ENCODE measurements at places on chromosomes 11 and 22. TPM values are rescaled to one million over a fixed set of nuclear protein-coding genes. Genes with fewer than 3 reads are reported as not detected.

DNA sequence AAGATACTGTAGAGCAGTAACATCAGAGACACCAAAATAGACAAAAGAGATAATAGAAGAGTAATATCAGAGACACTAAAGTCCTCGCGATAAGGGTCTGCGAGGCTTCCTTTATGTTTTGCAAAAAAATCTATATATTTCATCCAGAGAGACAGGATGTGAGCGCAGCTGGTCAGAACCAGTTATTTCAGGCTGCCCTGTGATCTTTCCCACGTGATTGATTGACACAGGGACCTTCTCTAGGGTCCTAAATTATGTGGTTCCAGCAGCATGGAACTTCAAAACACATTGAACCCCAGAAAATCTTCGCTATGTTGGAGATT, 118.0 kb downstream of the KCNQ1 start:
- no peak for DNase-seq

DNA sequence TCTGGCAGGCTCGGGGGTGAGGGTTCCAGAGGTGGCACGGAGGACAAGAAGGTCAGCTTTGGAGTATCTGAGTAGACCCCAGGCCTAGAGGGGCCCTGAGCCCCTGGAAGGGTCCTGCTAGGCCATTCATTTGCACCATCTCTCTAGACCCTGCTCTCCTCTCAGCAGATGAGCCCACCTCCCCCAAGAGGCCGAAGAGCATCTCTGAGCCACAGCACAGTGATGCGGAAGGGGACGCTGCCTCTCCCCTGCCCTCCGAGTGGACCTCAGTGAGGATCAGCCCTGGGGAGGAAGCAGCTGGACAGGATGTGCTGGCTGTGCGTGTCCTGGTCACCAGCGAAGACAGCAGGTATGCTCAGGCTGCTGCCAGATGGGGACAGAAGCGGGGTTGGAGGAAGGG, 101.6 kb upstream of the PARVA start:
- no peak for DNase-seq

DNA sequence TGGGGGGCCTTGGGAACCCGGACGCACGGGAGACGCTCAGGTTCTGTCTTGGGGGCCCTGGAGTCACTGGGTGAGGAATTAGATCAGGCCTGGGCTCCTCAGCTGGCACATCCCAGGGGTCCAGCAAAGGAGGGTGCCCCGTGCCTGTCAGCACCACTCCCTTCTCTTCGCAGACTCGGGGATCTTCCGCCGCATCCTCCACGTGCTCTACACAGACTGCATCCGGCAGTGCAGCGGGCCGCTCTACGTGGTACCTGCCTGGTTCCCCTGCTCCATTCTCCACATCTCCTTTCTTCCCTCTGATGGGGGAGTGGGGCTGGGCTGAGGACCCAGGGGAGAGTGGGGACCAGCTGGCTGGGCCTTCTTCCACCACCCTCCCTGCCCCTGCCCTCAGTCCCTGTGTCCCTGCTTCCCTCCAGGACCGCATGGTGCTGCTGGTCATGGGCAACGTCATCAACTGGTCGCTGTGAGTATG, 6.7 kb upstream of the TAGLN start:
- DNase-seq, result no peak

- DNase-seq, result no peak
These were observed 300.2 kb downstream of the LARGE1 start for GRCh38 chr22:33620085-33620484.

DNA sequence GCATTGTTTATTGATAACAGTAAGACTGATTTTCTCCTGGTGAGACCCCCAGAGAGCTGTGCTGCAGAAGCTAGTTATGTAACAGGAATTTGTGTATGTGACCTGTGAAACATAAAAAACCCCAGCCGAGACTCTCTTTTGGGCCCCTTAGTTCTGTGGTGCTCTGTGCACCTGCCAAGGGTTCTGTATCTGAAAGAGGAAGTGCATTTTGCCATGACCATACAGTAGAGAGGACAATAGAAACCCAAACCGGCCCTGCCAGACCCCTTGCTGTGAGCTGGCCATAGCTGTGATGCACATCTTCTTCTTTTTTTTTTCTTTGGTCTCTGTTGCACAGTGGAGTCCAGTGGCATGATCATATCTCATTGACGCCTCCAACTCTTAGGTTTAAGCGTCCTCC, 31.4 kb upstream of the APOL5 start:
- DNase-seq, result no peak

DNA sequence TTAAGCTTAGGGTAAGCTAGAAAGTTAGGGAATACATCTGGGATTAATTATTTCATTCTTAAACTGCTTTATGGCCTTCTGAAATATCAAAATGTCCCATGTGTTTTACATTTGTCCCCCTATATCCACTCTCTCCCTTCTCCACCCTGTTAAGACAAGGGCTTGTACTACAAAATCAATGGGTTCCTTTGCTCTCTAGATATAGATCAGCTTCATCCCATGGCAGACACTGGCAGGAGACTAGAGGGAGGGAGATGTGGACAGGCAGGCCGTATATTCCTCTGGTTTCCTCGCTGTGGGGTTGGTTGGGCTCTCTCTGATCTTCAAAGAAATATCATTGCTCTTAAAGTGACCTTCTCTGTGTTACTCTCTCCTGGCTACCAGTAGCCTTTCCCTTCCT, 1281.0 kb downstream of the LRRC4C start:
- DNase-seq, result no peak

GRCh38 chr11:117478926-117479325, 151.3 kb downstream of the CEP164 start:
- DNase-seq, result no peak

DNA sequence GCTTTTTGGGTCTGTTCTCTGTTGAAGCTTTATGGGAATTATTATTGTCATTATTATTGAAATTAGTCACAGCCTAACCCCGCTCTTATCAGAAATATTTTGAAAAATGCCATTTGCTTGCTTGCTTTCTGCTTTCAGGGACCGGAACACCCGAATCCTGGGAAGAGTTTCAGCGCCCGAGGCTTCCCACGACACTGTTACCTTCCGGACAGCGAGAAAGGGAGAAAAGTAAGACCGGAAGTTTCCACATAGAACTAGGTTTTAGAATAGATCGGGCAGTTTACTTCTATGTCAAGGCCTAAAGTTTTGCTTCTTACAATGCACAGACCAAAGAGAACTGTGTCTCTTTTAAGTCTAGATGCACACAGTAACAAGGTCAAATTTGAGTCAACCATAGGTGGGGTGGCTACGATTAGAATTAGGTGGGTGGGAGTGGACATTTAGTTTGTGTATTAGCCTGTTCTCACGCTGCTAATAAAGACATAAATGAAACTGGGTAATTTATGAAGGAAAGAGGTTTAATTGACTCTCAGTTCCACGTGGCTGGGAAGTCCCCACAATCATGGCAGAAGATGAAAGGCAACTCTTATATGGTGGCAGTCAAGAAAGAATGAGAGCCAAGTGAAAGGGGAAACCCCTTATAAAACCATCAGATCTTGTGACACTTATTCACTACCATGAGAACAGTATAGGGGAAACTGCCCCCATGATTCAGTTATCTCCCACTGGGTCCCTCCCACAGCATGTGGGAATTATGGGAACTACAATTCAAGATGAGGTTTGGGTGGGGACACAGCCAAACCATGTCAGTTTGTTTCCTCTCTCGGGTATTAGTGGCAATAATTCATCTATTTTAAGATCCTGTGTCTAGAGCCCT, 12.9 kb downstream of the MPEG1 start:
- DNase-seq, result no peak

- DNase-seq, result no peak
These were observed 124.8 kb downstream of the ATG16L2 start for GRCh38 chr11:72939031-72939430.

DNA sequence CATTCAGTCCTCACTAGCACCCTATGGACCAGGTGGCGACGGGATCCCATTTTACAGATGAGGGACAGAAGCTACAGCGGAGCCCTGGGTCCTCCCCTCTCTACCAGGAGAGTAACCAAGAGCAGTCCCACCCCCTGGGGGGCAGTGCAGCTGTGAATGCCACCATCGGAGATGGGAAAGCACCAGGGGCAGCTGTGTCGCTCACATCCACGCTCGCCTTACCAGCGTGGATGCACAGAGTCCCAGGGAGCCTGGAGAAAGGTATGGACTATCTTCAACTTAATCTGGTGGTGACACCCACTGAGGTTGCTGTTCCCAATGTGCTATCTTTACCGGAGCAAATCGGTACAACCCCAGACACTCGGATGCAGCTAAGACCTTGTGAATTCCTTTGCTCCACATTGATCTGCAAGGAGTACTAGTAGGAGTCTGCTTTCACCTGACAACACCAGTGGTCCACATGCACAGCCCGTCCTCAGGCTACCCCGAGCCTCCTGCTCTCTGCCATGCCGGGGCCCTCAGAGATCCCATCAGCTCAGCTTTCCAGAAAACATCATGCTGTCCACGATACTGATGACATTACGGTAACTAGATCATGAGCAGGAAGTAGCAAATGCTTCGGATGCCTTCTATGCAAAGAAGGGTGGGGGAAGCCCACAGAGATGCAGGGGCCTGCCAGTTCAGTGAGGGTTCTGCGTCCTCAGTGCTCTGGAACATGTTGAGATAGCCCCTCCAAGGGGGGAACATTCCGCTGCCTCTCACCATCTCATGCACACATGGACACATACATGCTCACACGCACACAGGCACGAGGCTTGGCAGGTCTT, 126.0 kb downstream of the CTTN start:
- no peak for DNase-seq

- no peak for DNase-seq
These were observed 144.9 kb downstream of the ARHGAP42 start for GRCh38 chr11:100831929-100832494.

DNA sequence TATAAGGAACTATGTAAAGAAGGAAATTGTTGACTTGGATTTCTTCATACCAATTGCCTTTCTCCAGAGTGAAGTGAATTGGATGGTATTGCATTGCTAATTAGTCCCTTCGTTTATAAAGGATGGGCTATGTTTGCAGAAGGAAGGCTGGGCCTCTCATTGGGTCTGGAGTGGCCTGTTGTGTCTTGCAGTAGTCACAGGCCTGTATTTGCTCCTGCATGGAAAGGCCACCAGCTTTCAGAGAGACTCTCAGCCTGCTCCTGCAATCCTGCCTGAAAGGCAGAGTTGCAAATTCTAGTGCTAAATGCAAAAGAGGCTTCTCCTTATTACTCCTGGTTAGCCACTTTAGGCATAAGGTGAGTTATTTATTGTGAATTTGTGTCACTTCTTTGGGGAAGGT, 103.8 kb downstream of the EXT2 start:
- no peak for DNase-seq

DNA sequence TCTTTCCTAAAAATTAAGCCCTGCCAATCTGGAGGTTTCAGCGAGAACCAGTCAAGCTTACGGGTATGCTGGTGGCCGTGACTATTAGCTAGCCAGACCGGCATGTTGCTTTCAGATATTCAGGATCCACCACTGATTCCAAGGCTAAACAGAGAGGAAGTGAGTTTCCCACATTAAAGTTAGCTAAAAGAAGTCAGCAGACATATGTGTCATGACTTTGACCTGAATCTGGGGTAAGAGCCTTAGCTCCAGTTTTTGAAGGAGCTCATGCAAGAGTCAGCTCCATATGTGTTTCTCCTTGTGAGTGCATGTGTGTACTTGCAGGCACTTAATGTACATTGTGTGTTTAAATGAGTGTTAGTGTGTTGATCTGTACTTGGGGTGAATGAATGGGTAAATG, 1.4 kb downstream of the ZFPL1 start:
- DNase-seq, result no peak

- DNase-seq, result no peak
These were observed 1.0 kb downstream of the HOATZ start for GRCh38 chr11:111515591-111515990.

DNA sequence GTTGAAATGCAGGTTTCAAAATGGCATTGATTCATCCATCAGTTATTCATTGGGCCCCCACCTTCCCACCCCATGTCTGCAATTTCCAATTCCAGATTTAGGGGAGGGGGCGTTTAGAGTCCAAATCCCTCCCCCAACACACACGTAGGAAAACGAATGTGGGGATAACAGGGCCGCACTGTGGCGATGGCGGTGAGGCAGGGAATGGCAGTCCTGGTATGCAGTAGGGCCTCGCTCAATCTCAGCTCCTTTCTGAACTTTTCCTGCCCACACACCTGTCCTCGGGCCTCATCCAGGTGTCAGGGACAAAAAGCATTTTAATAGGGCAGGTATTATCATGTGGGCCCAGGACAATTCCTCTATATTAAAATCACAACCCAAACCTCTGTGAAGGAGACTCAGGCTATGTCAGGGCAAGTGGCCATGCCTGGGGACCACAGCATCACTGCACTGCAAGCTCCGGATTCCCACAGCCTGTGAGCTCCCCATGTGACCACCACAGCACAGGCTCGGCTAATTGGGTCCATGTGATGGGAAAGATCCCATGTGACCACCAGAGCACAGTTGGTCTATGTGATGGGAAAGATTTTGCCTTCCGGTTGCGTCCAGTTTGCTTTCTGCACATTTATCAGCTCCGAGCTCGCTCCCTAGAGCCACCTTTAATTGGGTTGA, 44.5 kb downstream of the RTL6 start:
- DNase-seq, result no peak

DNA sequence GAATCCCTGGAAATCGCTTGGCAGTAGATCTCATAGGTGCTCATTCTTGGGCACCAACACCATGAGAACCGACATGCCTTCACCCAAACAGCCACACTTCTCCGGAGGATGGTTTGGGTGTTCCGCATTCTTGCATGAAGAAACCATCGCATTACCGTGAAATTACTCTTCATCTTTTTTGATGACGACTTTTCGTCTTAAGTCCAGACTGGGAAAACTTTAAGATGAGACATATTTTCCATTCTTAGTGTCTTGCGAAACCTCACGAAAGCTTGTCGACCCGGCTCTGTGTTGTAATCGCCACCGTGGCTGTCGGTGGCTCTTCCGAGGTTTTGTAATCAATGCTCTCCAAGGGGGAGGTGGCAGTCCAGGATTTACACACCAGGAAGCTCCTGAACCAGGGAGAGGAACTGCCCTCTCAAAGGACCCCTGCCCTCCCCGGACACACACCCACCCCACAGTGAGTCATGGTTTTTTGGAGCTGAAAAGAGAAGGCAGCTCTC, 1.7 kb downstream of the TOM1 start:
- peak; percentile 79 for DNase-seq

The SCGB1D2 gene
- total RNA-seq, result not detected

The VWCE gene
- 0.15 TPM for total RNA-seq

The ENTHD1 gene
- total RNA-seq, result not detected

The PKDREJ gene
- not detected for total RNA-seq
